ENCODE measurements at places on chromosomes 4 and X.

GRCh38 chr4:173685831-173686210, 155.8 kb upstream of the HAND2 start:
- DNase-seq, result no peak

DNA sequence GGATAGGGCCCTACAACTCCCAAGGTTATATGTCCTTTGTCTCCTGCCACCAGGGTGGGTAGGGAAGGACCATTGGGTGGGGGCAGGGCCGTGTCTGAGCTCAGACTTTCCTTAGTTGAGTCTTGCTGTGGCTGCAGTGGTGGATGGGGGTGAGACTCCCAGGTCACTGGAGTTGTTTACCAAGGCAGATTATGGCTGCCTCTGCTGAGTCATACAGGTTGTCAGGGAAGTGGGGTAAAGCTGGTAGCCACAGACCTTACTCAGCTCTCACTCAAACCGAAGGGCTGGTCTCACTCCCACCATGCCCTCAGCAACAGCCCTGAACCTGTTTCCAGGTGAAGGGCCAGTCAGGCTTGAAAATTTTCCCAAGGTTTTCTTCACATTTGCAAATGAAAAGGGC, 58.8 kb upstream of the FAAH2 start:
- DNase-seq, result no peak

DNA sequence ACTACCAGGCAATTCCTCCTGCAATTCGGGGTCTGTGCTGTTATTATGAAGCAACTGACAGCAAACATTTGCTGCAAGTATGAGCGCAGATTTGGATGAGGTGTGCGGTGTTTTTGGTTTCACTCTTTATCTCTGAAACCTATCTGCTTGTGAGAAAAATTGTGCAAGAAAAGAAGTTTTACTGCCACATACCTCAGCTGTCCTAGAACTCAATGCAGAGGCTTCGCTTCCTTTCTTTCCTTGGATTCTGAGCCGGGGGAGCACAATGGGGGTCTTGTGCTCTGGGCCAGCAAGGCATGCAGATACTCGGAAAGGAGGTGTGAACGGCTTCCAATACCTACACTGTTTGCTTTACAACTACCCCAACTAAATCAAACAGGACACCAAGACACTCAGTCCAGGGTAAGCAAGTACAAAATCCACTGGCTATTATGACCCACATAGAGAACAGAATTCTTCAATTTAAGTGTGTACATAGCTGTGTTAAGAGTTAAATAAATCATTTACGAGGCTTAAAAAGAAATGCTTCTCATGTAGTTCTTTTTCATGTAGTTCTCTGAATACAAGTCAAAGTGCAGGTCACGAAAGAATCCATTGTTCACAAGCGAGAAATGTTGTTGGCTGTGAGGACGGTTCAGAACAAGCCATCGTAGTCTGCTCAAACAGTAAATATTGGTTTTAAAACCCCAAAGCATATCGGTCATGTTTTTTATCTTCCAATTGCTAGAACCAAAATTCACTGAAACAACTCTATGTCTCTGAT, 1.1 kb downstream of the SORBS2 start:
- no peak for DNase-seq

DNA sequence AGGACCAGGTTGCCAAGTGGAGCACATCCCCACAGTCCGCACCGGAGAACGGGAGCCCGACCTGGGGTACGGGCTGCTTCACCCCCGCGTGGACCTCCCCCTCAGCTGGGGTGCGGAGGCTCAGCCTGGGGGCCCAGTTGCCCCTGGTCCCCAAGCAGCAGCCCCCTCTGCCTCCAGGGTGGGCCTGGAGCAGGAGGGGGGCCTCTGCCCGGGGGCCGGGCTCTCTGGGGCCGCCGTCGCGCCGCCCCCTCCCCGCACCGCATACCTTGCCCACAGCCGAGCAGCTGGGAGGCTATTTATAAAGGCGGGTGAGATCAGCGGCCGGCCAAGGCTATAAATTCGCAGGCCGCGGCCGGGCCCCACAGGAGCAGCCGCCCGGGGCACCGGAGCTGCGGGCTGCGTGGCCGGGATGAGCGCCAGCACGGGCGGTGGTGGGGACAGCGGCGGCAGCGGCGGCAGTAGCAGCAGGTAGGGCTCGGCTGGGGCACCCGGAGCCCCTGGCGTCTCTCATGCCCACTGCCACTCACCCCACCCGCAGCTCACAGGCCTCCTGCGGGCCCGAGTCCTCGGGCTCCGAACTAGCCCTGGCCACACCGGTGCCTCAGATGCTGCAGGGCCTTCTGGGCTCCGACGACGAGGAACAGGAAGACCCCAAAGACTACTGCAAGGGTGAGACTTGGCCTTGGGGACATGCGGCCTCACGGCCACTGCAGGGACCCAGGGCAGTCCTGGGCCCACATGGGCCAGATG, at the start of gene SRPK3:
Gene SRPK3, plus strand, starts transcription at position 364 of the 750 bp plus-strand sequence. Its CDS starts 46 bp downstream, at position 410.
- no peak for DNase-seq

DNA sequence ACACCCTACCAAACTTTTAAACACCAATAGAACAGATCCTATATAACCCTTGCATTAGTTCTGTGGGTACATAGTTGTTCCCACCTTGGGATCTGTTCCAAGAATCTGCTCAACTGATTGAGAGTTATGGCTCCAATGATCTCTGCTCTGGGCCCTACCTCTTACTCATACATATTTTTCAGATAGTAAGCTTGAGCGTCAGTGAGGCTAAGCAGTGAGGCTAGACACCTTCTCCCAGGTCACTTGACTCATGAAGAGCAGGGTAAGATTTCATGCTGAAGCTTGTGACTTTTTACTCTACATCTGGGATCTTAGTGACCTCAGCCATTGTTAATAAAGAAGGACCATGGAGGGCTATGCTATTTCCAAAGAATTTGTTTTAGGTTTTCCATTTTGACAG, 23.1 kb upstream of the TNIP3 start:
- DNase-seq, result no peak

DNA sequence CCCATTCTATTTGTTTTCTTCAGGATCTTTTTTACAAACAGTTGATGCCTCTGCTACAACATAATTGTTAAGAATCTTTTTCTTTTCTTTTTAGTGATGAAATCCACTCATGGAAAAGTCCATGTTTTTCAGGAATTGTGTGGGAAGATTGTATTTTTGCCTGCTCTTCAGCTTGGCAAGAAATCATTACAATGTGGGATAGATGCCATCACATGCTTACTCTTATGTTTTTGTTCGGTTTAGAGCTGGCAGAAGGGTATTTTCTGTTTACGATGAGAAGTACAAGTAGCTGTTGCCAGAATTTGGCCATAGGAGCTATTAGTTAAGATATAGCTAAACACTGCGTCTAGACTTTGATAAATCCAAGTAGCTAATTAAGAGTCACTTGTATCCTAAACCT, 2585.3 kb downstream of the ARAP2 start:
- DNase-seq, result no peak

- no peak for DNase-seq
These were observed 47.3 kb downstream of the ARHGAP24 start for GRCh38 chr4:85522277-85522676.

- no peak for DNase-seq
These were observed 66.0 kb downstream of the PGRMC2 start for GRCh38 chr4:128221586-128221985.

DNA sequence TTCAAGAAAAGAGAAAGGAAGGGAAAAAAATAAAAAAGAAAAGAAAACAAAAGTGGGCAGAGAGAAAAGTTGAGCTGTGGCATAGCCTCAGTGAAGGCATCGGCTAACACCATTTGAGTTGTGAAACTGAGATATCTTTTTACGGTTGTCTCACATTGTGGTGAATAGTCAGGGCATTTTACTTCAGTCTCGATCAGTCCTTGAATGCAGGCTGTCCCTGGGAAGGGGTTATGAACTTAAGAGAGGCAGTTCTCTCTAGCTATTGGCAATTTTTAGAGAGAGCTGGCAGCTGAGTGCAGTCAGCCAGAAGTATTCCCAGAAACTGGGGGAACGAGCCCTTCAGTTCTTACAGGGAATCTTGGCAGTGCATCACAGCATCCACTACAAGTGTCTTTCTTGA, 93.5 kb upstream of the SLC6A14 start:
- DNase-seq, result no peak

DNA sequence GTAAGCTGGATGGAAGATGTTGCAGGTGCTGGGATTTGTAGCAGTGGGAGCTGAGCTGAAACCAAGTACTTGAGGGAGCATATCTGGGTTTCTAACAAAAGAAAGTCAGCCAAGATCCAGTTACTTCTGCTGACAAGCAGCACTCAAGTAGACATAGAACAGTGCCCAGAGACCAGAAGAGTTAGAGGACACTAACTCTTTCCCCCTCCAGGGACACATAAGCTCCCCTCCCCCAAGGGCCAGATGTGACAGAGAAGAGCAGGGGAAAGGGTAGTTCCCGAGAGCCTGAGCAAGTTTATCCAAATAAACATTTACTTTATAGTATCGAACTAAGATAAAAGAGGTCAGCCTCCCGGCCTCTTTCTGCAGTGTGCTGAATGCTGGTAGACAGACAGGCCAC, 12.2 kb downstream of the TRPC3 start:
- no peak for DNase-seq

DNA sequence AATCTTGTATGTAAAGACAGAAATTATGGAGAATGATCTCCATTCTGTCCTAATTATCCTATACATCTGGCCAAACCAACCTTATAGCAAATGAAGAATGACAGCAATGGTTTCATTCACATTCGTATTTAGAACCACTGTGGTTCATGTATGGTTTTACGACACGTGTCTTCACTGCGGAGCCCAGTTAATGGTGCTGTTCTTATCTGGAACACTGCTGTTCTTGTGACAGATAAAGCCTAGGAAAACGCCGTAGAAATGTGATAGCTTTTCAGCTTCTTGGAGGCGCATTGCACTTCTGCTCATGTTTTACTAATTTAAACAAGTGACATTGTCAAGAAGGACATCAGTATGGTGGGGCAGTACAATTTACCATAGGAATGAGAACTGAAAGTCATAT, 2266.4 kb upstream of the TENM3 start:
- no peak for DNase-seq

GRCh38 chrX:1481636-1482529, 29.2 kb upstream of the ASMTL start:
- DNase-seq, result no peak

GRCh38 chr4:55442541-55442940, 46.8 kb downstream of the TMEM165 start:
- no peak for DNase-seq

DNA sequence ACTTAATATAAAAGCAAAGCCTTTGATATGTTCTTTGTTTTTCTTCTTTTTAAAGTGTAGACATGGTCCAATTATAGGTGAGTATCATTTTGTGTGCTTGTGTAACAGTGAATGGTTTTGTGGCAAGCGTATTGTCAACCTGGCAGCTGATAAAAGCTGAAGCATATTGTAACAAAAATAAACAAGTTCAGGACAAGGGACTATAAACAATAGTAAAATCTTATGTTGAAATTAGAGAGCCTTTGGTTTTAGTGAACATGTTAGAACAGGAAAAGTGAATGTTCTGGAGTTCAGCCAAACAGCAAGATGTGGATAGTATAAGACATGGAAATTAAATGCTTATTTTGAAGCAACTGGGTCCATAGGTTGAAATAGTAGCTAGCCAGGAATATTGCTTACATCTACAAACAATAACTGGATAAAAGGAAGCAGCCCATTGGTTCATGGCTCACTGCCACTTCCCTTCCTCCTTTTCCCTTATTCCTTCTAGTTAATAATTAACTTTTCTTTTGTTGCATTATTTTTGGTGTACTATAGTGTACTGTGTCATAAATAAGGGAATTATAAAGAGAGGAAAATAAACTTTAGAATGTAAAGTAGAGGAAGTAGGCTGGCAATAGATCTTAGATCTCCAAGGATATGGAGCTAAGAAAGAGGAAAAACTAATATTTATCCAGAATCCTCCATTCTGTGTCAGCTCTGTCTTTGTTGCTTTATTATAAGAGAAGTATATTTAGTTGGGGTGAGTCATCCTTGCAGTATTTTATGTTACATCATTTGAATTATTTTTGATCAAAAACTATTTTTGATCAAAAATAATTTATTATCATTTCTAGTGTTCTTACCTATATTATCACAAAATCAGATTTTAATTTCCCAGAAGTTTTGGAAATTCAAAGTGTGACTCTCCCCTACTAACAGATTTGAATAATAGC, 65.6 kb downstream of the MRPL1 start:
- no peak for DNase-seq

DNA sequence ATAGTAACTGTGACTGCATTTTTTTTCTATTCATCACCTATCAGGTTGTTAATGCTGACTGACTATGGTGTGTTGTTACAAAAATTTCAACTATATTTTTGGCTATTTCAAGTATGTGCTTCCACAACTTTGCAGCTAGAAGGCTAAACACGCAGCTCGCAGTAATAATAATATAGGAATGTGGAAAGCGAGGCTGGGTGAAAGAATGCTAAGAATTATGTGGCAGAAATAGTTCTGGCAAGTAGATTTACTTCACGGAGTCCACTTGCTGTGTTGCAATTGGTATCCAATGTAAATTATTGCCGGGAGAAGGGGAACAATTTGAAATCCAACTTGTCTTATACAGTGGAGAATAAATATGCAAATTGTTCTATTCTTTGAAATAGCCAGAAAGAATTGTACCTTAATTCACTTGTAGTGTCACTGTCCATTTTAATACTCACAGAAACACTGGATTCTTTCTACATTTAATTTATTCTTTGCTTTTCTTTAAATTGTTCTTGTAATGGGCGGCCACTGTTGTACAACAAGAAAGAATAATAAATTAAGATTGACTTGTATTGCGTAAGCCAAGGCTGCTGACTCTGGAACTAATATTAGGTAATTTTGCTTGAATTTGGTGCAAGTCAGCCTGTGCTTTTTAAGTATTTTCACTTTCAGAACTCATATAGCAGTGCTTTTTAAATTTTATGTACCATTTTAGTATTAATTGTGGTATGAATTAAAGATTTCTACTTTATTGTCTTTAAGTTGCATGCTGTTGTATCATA, 154.9 kb downstream of the FRMPD4 start:
- no peak for DNase-seq

Data from NCI-H524 (cell line).